PC-3 (cell line): ENCODE measurements at places on chromosomes 6 and 20. TPM values are rescaled to one million over a fixed set of nuclear protein-coding genes. Genes with fewer than 3 reads are reported as not detected.

DNA sequence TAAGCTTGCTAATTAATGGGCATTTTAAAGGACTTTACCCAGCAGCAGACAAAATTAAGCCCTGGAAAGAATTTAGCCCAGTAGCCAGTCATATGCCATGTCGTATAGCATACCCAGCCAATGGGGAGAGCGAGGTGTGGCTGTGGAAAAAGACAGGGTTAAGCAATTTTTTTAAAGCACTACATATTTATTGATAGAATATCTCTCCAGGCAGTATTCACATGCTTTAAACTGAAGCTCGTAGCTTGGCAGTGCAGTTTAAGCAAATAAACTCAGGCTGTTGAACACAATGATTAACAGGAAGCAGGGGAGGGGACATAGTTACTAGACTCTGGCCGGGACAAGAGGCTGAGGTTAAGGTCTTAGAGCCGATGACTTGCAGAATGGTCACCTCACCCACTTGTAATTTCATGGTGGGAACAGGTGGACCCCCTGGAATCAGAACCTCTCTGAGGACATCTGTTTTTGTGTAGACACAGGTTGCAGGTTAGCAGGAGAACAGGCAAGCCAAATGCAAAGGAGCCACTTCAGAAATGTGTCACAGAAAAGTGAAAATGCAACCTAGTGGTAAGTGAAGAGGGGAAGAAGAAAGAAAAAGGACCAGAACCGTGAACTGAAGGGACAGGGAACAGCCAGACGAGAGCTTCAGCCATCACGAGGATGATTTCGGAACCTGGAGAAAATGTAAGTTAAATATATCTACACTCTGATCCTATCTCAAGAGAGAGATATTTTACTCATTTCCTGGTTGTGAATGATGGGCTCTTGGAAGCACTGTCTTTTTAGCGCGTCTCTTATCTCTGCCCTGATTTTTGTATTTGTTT, 7.2 kb downstream of the GCNT2 start:
- DNase-seq = peak; percentile 88

GRCh38 chr6:168088161-168089053, 9.4 kb upstream of the FRMD1 start:
- DNase-seq = no peak

DNA sequence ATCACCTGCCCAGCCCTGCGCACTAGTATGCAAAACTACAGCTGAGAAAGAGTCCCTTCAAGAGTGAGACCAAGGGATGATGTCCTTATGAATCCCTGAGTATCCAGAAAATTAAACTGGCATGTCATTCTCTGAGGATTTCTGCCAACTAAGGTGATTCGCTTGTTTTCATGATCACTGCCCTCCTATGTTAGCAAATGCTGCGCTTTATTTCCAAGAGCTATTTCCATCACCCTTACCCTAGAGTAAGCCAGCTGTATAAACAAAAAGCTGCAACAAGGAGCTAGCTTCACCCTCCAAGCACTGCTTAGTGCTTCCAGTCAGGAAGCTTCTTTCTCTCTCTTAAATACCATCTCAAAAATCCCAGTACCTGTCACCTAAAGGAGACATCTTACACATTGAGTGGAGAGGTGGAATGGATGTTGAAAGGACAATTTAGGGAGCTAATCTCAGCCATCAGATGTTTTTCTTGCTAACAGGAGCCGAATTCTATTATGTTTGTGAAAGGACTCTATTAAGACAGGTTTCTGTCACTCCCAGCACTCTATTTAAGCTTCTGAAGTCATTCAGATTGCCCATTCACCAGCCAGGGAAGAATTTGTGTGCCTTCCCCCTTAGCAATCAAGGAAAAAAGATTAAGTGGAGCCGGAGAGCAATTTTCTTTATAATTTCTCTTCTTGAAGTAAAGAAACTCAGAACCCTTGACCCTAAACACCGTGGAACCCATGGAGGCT, 322.2 kb downstream of the NRN1 start:
- DNase-seq = peak; percentile 53

GRCh38 chr6:163955756-163956155, 541.2 kb downstream of the QKI start:
- no peak for DNase-seq

- DNase-seq = no peak
Observed at GRCh38 chr6:45658958-45659357, 281.2 kb upstream of the SUPT3H start.

DNA sequence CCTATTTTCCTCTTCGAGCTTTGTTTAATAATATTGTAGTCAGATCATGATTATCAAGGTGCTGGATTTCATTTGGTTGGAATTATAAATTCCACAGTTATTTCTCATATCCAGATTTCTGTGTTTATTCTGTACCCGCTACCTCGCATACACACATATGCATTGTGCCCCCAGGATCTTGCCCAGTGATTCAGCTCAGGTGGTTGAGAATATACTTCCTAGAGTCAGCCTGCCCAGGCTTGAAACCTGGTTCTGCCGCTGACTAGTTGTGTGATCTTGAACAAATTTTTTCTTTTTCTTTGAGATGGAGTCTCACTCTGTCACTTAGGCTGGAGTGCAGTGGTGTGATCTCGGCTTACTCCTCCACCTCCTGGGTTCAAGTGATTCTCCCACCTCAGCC, 14.7 kb downstream of the GINM1 start:
- no peak for DNase-seq

GRCh38 chr6:42742116-42742894, 3.6 kb downstream of the TBCC start:
- peak; percentile 44 for DNase-seq

GRCh38 chr20:4766631-4767030, 44.9 kb downstream of the PRND start:
- DNase-seq = no peak

DNA sequence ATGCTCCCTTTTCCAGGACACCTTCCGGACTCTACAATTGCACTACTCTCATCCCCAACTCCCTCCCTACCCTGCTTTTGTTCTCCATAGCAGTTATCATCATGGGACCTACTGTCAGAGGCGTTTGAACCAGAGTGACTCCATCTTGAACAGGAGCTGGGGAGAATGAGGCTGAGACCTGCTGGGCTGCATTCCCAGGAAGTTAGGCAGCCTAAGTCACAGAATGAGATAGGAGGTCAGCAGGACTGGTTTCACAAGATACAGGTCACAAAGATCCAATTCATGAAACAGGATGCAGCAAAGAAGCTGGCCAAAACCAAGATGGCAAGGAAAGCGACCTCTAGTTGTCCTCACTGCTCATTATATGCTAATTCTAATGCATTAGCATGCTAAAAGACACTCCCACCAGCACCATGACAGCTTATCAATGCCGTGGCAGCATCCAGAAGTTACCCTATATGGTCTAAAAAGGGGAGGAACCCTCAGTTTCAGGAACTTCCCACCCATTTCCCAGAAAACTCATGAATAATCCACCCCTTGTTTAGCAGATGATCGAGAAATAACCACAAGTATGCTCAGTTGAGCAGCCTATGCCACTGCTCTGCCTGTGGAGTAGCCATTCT, 15.6 kb downstream of the SLC13A3 start:
- no peak for DNase-seq

DNA sequence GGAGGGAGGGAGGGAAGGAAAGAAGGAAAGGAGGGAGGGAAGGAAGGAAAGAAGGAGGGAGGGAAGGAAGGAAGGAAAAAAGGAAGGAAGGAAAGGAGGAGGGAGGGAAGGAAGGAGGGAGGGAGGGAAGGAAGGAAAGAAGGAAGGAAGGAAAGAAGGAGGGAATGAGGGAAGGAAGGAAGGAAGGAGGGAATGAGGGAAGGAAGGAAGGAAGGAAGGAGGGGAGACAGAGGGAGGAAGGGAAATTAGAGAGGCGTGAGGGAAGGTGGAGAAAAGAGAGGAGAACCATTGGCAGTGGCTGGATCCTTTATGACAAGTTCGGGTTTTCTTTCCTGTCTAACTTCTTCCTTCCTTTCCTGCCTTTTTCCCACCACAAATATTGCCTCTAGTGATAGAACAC, 22.3 kb upstream of the SUPT3H start:
- DNase-seq = no peak

DNA sequence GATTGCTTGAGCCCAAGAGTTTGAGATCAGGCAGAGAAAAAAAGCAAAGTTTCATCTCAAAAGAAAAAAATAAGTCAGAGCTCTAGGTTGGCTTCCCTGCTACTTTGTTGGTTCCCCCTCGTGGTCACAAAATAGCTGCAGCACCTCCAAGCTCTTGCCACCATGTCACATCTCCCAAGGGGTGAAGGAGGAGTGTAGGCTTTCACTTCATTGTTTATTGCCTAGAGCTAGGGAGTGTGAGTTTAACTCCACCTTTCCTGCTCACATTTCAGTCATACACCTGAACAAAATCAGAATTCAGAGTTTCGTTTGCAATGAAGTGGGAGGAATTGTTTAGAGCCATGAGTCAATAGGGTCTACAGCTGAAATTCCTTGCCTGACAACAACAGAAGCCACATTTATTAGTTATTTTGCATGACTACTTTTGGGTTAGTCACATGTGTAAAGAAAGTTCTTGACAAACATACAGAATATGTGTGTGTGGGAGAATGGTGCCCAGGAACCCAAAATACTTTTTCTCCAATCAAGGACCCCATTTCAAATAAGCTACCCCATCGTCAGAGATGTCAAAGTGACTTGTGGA, 56.2 kb upstream of the UFL1 start:
- DNase-seq = peak; percentile 58

DNA sequence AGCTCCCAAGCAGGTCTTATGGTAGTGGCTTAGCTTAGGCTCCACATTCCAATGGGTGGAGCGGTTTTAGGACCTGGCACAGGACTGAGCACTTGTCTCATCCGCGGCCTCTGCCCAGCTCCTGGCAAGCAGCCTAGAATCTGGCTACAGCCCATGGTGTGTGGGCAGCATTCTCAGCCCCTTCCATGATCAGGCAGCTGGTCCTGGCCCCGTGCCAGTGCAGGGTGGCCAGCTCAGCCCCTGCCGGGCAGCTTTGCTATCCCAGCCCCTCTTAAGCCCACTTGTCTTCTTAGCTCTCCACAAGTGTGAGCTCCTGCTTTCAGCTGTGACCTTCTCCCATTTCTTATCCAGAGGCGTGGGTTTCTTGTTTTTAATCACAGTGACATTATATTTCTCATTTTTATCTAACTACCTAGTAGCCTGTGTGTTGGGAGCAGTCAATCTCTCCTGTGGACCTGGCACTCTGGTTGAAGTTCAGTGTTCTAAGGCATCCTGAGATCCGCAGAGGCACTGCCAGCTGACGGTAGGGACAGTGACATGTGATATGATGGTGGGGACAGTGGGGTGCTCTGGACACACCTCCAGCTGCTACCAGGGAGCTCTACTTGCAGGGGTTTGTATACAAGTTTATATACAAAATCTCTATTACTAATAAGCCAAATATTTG, 119.9 kb upstream of the PRND start:
- peak; percentile 94 for DNase-seq

DNA sequence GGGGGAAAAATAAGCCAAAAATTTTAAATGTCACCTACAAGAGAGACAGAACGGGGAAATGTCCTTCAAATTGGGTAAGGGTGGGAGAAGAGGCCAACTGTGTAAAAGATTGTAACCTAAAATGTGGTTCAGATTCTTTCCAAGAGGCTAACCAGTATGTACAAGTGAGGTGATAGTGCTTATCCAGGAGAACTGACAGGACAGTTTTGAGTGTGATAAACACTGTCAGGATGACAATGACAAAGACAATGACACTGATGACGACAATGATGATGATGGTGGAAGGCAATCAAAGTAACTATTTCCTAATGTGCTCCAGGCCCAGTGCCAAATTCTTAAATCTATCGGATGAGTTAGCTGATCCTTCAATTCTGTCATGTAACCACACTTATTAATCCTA, 57.3 kb downstream of the TASP1 start:
- no peak for DNase-seq

DNA sequence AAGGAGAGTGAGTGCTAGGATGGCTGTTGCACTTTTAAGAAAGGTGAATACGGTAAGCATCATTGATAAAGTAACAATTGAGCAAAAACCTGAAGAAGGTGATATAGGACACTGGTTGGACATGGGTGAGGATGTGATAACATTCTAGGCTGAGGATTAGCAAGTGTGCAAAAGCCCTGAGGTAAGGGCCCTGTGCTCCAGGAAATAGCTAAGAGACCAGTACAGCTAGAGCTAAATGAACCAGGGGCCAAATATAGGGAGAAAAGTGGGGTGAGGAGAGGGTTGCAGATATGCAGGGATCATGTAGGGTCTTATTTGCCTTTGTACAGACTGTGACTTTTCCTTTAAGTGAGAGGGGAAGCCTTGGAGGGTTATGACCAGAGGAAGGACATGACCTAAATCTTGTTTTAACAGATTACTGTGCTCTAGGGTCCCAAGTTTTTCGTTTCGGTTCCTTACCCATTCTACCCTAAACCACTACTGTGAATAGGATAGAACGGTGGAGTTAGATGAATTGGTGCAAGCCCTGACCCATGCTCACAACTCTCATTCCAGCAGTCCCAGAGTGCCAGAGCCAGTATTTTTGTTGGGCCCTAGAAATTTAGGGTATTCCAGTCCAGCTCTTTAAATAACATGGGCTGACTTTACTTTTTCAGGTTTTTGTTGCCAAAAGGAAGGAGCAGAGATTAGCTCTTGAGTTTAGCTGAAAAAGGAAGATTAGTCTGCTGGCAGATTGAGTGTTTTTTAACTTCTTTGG, 10.7 kb downstream of the MAPK14 start:
- DNase-seq = no peak

- DNase-seq = no peak
Observed at GRCh38 chr6:84774157-84774984, 10.0 kb upstream of the TBX18 start.

DNA sequence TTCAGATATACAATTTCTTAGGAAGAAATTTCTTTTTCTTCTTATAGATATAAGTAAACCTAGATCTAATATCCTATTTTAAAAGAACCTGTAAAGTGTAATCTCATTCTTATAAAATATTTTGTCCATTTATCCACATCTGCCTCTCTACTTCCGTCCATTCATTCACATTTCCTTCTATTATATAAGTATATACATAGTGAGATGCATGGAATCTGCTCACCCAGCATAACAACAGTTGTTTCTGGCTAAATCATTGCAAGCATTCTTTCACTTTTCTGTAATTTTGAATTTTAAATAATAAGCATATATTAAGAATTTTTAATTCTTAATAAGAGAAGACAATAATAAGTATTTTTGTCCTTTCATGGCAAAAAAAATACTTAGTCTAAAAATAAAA, 45.4 kb downstream of the CEP162 start:
- DNase-seq = no peak

The MUCL3 gene
- 0.04 TPM in 1 of 2 replicates, not detected in the other for total RNA-seq

The NFYA gene
- 31.7 and 32.9 TPM in 2 replicates for total RNA-seq

The ZMYND8 gene
- 11.6 and 12.8 TPM in 2 replicates for total RNA-seq

The APCDD1L gene
- 2.0 and 4.9 TPM in 2 replicates for total RNA-seq

The CRNKL1 gene
- 17.2 and 22.5 TPM in 2 replicates for total RNA-seq
